Stimulated activated CD4-positive, alpha-beta T cell treated with anti-CD3 and anti-CD28 coated beads, Interleukin-15, amount 100 ng/mL, for 1 hour (primary cell): ENCODE measurements at places on chromosomes 6 and 20.

DNA sequence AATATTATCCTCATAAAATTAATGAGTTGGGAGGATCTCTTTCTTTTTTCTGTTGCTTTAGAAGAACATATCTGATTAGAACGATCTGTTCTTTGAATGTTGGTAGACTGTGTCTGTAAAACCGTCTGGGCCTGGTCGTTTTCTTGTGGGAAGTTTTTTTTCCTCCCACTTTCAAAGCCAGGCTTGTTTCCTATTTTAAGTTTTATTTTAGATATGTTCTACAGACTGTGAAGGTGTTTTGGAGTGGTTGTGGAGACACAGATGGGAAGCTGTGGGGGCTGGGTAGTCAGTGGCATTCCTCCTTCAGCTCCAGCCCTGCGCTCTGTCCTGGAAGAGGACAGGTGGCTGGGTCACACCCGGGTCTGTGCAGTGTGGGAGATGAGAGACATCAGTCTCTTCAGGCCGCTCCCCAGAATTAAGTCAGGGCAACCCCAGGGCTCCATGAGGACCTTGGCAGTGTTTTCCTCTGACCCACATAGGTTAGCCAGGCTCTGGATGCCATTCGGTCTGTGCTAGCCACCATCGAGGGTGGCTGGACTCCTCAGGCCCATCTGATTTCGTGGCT, 92.0 kb upstream of the SCP2D1 start:
- no peak for DNase-seq

- DNase-seq: no peak
Measured at GRCh38 chr20:904039-904545, 12.0 kb downstream of the ANGPT4 start.

DNA sequence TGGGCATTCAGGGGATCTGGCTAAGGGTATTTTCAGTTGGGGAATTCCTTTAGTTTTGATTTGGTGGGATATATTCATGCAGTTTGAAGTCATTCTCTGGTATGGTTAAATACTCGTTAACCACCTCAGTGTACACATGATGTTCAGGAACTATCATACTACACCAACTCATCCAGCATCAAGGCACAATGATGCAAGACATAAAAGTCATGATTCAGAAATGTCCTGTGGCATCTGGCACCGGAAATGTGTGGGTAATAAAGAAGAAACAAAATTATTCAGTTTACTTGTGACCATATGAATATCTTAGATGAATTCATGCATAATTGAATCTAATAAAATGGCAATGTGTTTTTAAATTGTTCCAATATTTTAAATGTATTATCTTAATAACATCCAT, 129.0 kb upstream of the BMP5 start:
- no peak for DNase-seq

DNA sequence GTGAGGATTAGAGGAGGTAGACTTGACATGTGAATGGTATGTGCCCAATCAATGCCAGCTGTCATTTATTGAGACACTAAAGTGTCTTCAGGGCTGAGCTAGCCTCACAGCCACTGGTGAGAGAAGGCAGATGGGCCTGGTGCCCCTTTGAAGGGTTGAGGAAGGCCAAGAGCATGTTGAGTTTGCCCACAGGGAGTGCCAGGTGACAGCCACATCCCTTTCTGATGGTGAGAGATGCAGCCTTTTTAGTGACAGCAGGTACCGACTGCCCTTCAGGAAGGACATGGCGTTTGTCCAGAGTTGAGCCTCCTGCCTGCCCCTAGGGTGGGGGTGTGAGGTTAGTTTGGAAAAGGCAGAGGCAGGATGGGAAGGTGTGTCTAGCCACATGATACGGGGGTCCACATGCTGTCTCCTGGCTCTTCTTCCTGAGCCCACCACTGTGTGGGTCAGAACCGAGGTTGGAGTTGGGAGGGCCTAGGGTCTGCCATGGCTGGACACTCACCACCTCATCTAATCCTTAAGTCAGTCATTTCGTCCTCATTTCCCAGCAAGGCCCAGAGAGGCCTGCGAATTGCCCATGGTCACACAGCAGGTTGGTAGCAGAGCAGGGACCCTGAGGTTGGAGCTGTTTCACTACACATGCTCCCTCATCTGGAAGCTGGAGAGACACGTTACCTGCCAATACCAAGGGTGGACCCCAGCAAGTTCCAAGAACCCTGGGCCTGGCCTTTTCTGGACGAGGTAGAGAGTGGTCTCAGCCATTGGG, 32.5 kb downstream of the SPDEF start:
- DNase-seq: no peak

DNA sequence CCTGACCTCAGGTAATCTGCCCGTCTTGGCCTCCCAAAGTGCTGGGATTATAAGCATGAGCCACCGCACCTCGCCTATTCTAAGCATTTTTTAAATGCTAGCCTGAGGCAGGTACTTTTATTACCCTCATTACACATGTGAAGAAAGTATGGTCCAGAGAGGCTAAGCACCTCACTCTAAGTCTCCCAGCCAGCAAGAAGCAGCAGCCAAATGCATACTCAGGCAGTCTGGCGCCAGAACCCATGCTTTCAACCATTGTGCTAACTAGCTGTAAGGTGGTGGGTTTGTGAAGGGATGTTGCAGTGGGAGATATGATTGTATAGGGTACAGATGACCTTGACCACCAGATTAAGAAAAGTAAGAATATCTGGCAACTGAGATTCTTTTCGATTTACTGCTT, 26.1 kb upstream of the RIPOR2 start:
- DNase-seq: no peak

GRCh38 chr6:6479785-6480184, 108.7 kb upstream of the LY86 start:
- DNase-seq: no peak

DNA sequence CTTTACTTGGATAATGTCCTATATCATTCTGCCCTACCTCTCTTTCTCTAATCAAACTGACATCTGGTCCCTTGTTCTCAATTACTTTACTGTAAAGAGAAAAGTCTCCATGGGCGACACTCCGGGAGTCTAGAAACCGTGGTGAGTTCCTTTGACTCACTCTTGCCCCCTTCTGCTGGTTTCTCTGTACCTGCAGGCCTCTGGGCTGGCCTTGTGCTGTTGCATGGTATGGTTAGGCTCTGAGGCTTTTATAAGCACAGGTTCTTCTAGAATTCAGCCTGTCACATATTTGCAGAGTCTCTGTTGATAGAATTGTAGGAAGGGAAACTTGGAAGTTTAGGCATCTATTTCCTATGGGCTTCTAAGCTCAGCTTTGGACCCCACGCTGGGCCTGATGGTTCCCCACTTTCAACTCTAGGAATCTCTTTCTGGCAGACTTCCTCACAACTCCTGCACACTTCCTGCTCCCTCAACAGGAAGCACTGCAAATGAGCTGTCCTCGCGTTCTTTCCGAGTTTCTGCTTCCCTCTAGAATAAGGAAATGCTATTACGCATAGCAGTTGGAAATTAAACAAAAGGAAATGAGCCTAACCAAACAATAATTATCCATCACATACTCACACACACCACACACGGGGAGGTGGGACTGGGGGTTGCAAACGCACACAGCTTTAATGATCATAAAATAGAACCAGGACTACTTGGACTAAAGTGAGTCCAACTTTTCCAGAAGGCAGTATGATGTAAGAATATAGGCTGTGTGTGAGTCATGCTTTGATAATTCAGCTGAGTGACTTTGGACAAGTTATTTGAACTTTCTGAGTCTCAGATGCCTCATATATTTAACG, 683.3 kb downstream of the QKI start:
- DNase-seq: no peak

DNA sequence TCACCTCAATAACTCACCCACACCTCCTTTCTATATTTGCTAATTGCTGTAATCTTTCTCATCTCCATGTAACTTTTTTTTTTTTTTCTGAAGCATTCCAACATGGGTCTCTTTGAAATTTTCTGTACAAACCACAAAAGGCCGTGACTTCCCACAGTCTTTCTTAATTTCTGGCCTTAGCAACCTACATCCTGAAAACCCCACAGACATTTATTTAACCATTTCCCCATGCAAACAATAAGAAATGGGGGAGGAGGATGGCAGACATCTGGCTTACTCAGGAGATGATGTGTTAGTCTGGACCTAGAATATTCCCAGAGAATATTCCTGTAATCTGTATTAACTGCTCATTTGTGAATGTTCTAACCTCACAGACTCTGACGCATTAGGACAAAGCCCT, 57.6 kb downstream of the MEP1A start:
- DNase-seq: no peak

- no peak for DNase-seq
Measured at GRCh38 chr6:167238146-167238693, 52.9 kb upstream of the UNC93A start.

- no peak for DNase-seq
Measured at GRCh38 chr20:44247586-44248409, 690 bp downstream of the GDAP1L1 start.

GRCh38 chr6:52352239-52353018, 9.5 kb upstream of the PAQR8 start:
- DNase-seq: no peak

GRCh38 chr6:1325461-1326309, 13.8 kb downstream of the FOXQ1 start:
- DNase-seq: no peak

GRCh38 chr6:170269846-170270541, 20.9 kb downstream of the DLL1 start:
- no peak for DNase-seq

GRCh38 chr20:37803438-37804307, 99.3 kb upstream of the VSTM2L start:
- DNase-seq: no peak

GRCh38 chr6:161636882-161637430, 363.1 kb upstream of the AGPAT4 start:
- DNase-seq: no peak

DNA sequence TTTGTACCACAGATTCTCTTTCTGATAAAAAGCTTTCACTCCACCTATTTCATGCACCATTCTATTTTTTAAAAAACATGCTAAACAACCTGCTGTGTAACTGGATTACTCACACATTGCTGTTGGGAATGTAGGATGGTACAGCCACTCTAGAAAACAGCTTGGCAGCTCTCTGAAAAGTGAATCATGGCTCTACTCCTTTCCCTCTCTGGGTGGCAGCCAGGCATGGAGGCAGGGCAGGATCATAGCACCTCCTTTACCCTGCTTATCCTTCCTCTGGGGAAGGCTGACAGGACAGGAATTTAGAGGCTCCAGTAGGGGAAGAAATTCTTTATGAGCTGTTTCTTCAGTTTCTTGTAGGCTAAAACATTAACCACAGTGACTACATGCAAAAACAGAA, 6.7 kb upstream of the VNN2 start:
- DNase-seq: no peak

- no peak for DNase-seq
Measured at GRCh38 chr6:32883789-32884188, 29.8 kb downstream of the PSMB9 start.

GRCh38 chr6:138926579-138926978, 61.5 kb downstream of the REPS1 start:
- DNase-seq: no peak

DNA sequence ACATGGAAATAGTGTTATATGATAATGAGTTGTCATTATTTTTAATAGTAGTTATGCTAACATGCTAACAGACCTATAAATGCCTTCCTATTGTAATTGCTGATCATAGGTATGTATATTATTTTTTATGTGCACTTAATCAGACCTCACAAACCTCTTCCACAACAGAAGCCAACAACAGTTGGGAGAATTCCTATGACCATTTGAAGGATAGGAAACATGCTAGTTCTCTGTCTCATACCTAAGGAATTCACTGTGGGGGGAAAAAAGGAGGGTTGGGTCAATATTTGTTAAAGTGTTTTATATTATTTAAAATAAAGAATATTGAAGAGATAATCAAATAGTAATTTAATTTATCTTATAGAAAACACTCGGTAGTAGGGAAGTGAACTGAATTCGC, 990.9 kb downstream of the EPHA7 start:
- no peak for DNase-seq

DNA sequence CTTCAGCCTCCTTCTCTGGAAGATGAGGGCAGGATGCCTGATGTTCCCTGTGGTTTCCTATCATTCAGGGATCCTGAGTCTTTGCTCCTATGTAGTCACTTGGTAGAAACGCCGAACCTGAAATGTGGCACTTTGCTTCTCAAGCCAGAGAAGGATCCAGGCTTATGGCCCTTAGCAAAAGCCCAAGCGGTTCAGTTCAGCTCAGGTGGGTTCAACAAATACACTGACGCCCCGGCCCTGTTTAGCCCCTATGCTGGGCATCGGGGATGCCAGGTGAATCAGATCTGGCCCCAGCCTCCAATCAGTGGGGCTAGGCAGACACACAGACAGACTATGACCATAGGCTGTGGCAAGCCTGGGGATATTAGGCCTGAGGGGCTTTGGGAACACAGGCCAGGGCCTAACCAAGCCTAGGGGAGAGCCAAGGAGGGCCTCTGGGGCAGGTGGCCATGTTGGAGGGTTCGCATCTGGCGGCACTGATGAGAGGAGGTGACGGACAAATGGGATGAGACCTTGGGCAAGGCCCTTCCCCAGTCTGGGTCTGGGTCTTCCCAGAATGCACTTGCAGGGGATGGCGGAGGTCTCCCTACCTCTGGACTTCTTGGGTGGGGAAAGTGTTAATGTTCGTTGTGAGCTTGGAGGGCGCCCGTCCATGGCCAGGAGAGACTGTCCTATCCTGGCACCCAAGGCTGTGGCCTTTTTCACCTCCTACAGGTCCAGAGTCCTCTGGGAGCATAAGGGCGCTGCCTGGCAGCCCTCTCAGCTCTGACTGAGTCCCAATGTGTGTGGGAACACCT, 17.6 kb upstream of the SRC start:
- DNase-seq: no peak

GRCh38 chr6:41284726-41285125, 1.8 kb downstream of the TREM1 start:
- no peak for DNase-seq

- DNase-seq: no peak
Measured at GRCh38 chr6:149212206-149212605, 105.3 kb upstream of the TAB2 start.

- no peak for DNase-seq
Measured at GRCh38 chr6:17869010-17869752, 118.3 kb downstream of the KIF13A start.

GRCh38 chr20:4837760-4838159, 116.1 kb downstream of the PRND start:
- no peak for DNase-seq

GRCh38 chr6:85569323-85569722, 24.3 kb downstream of the SNX14 start:
- DNase-seq: no peak
